ENCODE measurements at places on chromosomes 2 and 18.

DNA sequence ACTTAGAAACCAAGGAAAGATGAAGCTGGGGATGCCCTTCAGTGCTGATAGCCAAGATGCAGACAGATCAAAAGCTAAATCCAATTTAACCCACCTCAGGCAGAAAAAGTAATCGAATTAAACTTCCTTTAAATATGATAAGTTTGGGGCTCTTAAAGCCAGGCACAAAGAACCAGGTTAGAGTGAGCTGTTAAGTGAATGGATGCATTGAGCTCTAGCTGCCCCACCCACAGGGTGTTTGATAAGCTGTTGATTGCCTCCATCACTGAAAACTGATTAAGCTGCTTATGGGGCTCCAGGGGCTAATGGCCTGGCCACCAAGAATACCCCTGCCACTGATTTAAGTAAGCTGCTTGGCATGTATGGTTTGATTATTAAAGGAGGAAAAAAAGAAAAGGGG, 119.8 kb downstream of the PLEKHM3 start:
- peak; percentile 25 for DNase-seq

GRCh38 chr18:74194691-74195090, 46.4 kb downstream of the TIMM21 start:
- no peak for DNase-seq

DNA sequence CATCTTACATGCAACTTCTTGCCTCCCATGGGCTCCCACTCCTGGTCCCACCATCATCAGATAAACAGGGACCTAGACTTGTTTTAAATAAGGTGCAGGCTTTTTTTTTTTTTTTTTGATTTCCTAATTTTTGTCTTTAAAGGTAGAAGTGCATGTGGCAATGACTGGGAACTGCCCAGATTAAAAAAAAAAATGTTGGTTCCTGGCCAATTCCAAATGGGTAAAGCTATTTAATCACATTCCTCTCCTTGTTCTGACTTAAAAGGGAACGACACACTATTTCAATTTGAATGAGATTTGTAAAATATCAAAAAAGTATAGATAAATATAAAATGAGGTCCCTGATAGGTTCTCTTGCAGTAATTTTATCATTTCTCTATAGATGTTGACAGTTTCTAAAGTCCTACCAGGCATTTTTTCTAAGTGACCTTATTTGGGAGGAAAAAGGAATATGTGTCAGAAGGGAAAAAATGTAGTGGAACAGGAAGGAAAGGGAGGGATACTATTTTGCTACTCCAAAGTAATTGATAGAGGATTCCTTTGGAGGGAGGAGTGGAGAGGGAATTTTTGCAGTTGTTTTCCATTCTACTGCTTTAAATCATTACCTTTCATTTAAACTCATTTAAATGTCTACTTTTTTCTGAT, 43.3 kb downstream of the DDX1 start:
- DNase-seq = no peak

DNA sequence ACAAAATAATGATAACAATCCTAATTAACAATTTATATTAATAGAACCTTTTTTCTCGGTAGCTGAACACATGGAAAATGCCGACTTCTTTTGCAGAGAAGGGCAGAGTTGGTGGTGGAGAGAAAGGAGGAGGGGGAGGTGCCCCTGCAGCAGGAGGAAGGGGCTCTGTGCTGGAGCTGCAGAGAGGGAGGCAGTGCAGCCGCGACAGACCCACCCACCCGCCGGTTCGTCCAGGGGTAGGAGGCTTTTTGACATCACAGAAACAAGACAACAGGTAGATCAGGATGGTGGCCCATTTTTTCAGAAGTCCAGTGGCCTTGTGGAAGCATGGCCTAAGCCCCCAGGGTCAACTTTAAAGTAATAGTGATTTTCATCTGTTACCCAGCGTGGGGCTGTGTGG, 321.1 kb upstream of the SALL3 start:
- no peak for DNase-seq

DNA sequence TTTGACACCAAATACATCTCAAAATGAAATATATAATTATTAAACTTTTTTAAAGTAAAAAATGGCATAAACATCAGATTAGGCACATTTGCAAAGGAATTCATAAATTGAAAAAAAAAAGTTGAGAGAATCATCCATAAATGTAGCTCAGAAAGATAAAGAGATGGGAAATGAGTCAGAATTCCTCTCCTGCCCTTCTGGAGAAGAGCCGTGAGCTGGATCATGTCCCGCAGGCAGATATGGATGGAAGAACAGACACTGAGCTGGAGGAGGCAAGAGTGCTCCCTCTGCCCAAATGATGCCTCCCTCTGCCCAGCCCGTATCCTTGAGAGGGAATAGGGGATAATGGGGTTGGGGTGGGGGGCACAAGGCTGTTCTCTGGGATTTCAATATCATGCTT, 190.9 kb downstream of the TFCP2L1 start:
- no peak for DNase-seq

DNA sequence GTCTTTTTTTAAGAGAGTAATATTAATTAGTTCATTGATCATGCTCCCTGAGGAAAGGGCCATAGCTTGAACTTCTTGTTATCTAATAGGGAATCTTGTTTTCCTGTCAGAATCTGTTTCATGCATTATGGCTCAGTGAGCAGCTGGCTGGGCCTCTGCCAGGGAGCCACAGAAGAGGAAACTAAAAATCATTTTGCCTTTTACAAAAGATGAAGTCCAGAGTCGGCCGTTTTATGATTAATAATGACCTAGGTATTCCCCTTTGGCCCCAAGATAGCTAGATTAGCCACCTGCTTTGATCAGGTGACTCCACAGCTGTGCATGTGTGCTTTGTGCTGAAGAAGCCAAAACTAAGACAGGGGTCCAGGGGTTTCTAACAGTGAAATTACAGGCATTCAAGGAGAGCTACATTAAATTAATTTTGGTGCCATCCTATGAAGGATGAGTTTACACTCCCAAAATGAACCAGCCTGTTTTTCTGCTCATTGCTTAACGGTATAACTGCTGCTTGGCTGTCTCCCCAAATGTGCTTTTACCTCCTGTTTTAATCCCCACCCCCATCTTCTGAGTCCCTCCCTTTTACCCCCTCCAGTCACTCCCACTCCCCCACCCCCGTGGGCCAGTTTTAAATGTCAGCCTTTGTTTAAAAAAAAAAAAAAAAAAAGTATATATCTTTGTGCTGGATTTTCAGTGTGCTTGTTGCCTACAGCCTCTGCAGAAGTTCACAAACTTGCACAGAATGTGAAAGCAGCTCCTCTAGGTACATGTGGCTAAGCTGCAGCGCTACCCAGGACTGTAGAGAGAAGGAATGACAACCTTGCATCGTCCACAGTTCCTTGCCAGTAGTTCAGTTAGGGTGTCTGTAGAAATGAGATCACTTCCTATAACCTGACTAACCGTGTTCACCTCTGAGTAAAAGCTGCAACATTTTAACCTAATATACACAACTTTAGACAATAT, 93.1 kb downstream of the CABLES1 start:
- no peak for DNase-seq

DNA sequence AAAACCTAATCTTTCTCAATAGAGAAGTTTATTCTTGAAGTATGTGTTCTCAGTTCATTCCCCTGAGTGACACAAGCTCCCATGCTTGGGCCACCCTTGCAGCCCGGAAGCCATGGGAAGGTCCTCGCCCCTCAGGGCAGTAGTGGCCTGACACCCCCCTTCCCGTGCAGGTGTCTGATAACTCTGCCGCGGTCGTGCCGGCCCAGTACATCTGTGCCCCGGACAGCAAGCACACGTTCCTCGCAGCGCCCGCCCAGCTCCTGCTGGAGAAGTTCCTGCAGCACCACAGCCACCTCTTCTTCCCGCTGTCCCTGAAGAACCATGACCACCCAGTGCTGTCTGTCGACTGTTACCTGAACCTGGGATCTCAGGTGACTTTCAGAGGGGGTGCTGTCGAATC, 32.4 kb downstream of the NTSR2 start:
- no peak for DNase-seq

GRCh38 chr2:39704540-39704939, 38.8 kb downstream of the TMEM178A start:
- no peak for DNase-seq

GRCh38 chr2:239363946-239364637, 36.7 kb downstream of the HDAC4 start:
- DNase-seq = no peak

DNA sequence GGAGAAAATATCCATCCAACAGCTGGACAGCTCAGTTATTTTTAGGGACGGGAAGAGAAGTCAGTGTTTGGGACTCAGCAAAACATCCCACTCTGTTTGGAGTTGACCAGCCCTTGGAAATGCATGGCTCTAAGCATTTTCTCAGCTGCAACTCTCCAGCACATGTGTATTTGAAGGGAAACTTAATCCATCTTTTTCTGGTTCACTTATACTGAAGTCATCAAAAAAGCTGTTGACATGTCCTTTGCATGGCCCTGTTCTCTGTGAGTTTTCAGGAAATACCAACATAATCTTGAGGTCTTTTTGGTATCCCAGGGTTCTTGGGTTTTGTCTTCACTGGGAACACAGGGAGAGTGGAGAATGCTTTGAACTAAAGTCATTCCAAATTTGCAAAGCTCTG, 91.9 kb upstream of the CELF4 start:
- no peak for DNase-seq

DNA sequence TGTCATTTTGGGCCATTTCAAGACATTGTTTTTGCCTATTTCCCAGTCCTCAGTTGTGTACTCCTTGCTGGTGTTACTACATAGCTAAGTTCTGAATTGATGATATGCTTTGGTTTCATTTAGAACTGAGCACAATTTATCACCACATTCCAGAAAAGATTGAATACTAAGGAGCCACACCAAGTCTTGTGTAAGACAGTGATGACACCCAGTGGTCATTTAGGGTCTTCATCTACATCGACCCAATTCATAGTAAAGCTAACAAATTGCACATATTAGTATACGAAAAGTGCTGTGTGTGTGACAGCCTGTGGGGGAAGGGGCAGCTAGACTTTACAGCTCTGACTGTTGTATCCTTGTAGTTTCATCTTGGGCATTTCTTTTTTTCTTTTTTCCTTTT, 10.9 kb upstream of the DLX2 start:
- no peak for DNase-seq

DNA sequence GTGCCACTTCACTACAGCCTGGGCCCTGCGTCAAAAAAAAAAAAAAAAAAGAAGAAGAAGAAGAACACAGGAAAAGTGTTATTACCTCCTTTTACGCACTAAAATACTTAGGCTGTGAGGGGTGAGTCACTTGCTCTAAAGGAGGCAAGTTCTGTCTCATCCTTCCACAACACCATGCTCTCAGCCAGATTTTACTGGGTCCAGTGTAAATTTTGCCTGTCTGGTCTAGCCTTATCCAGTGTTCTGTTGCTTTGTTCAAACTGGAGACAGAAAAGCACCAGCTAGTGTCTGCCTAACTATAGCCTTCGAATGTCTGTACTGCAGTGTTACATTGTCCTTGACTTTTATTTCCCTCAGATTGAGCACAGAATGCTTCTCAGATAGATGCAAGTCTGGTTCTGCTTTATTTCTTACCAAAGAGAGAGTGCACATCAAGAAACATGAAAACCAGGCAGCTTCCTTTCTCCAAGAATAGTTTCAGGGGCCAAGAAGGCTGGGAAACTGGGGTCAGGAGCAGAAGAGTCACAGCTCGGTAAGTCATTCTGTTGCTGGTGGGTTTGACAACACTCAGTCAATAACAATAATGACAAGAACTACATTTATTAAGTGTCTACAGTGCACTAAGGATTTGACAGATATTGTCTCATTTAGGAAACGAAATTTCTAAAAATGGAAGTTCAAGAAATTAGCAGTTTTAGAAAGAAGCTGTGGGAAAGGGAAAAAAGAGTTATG, 3.1 kb upstream of the MSGN1 start:
- DNase-seq = no peak

- DNase-seq = no peak
Measured at GRCh38 chr2:112491946-112492345, 10.0 kb downstream of the TTL start.

GRCh38 chr18:36419900-36420531, 122.5 kb downstream of the FHOD3 start:
- DNase-seq = no peak

DNA sequence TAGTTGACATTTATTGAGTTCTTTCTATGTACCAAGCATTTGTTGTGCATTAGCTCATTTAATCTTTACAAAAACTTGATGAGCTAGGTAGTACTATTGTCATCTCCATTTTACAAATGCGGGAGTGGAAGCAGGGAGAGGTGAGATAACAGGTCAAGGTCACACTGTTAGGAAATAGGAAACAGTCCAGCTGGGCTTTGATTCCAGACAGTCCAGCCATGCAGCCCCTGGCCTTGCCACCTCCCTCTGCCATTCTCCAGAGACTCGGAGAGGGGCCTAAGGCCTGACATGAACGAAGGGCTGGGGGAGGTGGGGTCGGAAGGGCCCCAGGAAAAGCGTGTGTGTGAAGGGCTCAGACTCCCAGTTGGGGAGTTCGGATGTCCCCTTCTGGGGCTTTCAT, 55.6 kb downstream of the ODC1 start:
- DNase-seq = no peak

- no peak for DNase-seq
Measured at GRCh38 chr2:10891390-10891789, 20.3 kb upstream of the KCNF1 start.

DNA sequence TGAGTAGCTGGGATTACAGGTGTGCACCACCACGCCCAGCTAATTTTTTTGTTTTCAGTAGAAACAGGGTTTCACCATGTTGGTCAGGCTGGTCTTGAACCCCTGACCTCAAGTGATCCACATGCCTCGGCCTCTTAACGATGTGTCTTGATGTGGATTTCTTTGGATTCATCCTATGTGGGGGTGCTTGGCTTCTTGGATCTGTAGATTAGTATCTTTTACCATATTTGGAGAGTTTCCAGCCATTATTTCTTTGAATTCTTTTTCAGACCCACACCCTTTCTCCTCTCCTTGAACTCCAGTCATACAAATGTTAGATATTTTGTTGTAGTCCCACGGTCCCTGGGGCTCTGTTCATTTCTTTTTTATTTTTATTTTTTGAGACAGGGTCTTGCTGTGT, 6.8 kb upstream of the TOGARAM2 start:
- no peak for DNase-seq

DNA sequence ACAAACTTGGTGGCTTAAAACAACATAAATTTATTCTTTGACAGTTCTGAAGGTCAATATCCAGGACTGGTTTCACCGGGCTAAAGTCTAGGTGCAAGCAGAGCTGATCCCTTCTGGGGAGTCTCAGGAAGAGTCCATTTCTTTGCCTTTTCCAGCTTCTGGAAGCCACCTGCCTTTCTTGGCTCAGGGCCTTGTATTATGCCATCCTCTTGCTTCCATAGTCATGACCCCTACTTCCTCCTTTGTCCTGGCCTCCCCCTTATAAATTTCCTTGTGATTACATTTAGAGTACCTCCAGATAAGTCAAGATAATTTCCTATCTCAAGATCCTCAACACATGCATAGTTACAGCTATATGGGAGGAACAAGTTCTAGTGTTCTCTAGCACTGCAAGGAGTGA, 1089.5 kb downstream of the LRP1B start:
- no peak for DNase-seq

DNA sequence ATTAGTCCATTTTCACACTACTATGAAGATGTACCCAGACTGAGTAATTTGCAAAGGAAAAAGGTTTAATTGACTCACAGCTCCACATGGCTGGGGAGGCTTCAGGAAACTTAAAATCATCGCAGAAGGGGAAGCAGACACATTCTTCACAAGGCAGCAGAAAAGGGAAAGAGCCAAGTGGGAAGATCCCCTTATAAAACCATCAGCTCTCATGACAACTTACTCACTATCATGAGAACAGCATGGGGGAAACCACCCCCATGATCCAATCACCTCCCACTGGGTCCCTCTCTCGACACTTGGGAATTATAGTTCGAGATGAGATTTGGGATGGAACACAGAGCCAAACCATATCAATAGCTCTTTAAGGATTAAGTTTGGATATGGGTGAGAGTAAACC, 246.1 kb upstream of the CYRIA start:
- DNase-seq = no peak
